T-helper 2 cell treated with Interferon-gamma antibody and Interleukin-4, amounts not matched to agents 5 μg/mL and 100 μg/mL, for 36 hours (primary cell): ENCODE measurements at places on chromosomes 11 and 22.

DNA sequence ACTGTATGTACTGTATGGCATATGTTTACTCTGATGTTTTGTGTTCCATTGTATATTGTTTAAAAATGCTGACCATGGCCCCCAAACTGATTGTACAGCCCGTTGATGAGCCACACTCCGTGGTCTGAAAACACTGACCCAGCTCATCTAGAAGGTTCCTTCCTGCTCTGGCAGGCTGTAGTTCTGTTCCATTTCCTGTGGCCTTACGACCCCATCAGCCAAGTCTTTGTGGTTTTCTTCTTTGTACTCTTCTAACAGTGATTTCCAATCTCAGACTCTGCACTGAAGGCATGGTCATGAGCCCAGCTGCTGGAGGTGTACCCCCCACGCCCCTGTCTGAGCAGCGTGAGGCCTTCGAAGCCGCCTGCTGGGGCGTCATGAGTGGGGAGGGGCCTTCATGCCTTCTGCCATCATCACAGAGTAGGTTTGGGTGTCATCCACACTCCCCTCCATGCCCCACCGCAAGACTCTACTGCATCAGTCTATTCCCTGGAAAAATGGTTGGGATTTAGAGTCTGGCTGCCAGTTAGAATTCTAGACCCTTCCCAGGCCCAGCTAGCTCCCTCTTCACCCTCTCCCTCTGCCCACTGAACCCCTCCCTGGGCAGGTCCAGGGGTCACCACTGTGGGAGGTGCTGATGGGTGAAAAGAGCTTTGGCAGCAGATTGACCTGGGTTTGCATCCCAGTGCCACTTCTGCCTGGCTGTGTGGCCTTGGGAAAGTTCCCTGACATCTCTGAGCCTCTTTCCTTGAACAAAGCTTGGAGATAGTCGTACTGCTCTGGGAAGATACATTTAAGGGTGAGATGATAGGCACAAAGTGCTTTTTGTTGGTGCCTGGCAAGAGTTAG lies 11.3 kb upstream of the C11orf96 start:
- no peak for DNase-seq

- no peak for DNase-seq
Measured at GRCh38 chr11:120386774-120387371, 50.7 kb downstream of the ARHGEF12 start.

- no peak for DNase-seq
Measured at GRCh38 chr22:32588063-32588462, 113.5 kb downstream of the FBXO7 start.

GRCh38 chr11:22430141-22430541 lies 92.0 kb downstream of the SLC17A6 start:
- DNase-seq: no peak

GRCh38 chr11:78202733-78203167 lies 14.0 kb downstream of the USP35 start:
- DNase-seq: peak; percentile 49

GRCh38 chr11:57248780-57249383 lies 11.8 kb upstream of the APLNR start:
- DNase-seq: no peak

DNA sequence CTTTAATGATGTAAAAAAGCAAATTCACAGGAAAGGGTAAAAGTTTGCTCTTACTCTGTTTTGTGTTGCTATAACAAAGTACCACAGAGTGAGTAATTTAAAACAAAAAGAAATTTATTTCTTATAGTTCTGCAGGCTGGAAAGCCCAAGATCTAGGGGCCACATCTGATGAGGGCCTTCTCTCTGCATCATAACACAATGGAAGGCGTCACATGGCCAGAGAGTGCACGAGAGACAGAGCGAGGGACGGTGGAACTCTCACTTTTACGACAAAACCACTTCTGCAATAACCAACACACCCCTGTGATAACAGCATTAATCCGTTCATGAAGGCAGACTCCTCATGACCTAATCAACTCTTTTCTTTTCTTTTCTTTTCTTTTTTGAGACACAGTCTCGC lies 31.1 kb downstream of the CD6 start:
- DNase-seq: no peak

- no peak for DNase-seq
Measured at GRCh38 chr11:2569731-2570210, 125.0 kb downstream of the KCNQ1 start.

GRCh38 chr11:34274712-34275398 lies 83.0 kb downstream of the ABTB2 start:
- DNase-seq: no peak

GRCh38 chr22:39980596-39980995 lies 14.2 kb upstream of the FAM83F start:
- no peak for DNase-seq

GRCh38 chr11:57643802-57644201 lies 5.9 kb downstream of the YPEL4 start:
- DNase-seq: no peak

DNA sequence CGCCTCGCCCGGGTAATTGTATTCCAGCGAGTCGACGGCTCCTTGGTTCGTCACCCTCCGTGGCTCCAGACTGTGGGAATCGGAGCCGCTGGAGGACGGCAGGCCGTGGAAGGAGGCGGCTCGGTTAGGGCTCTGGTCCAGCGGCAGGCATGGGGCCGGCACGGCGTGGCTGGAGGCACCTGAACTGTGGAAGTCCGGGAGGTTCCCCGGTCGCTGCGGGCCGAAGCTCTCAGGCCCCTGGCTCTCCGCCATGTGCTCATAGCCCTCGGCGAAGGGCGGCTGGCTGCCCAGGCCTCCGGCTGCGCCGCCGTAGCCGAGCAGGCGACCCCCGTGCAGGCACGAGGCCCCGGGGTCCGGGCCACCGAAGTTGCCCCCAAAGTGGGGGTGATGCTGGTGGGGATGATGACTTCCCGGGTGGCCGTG lies 1.7 kb downstream of the MN1 start:
- DNase-seq: no peak
